ENCODE measurements at places on chromosomes 5 and 9. TPM values are rescaled to one million over a fixed set of nuclear protein-coding genes. Genes with fewer than 3 reads are reported as not detected.

The TAS2R1 gene
- not detected for total RNA-seq

The OLFML2A gene
- total RNA-seq = 11.4 TPM

The SMIM32 gene
- not detected for total RNA-seq

The MZB1 gene
- 8.6 TPM for total RNA-seq

The IFNK gene
- not detected for total RNA-seq

The PHF24 gene
- total RNA-seq = 0.33 TPM

DNA sequence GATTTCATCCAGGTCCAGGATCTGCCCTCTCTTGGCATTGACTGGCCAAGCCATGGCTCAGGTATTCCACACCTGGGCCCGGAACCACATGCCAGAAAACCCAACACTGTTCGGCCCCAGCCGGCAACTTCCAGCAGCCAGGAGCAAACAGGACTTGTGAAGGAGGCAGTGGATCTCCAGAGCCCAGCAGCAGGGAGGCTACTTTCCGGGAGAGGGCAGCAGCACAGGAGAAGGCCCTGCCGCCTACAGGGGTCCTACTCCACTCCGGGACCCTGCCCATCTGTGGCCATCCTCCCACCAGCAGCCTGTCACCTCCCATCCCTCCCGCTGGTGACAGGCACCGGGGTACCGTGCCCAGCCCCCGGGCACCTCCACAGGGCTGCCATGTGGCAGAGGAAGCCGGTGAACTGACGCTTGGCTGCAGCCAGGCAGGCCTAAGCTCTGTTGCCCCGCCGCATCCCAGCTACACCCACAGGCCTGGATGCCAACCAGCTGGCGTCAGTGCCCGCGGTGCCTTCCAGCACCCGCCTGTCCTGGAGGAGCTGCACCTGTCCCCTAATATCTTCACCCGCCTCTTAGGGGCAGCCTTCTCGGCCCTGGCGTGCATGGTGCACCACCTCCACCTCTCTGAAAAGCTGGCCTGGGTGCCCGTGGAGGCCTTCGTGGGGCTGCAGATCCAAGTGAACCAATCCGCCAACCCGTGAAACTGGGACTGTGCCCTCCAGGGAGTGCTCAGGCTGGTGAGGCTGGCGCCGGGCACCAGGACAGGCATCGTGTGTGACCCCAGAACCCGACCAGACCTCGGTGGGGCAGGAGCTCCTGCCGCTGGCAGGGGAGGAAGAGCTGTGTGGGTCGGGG, 18.9 kb upstream of the SLC30A5 start:
- H3K4me3 ChIP-seq = no peak overlapping the region
- no peak overlapping the region for H3K27ac ChIP-seq
- H3K4me1 ChIP-seq = no peaks in the 10 kb centered on the region
- DNase-seq = no peak

DNA sequence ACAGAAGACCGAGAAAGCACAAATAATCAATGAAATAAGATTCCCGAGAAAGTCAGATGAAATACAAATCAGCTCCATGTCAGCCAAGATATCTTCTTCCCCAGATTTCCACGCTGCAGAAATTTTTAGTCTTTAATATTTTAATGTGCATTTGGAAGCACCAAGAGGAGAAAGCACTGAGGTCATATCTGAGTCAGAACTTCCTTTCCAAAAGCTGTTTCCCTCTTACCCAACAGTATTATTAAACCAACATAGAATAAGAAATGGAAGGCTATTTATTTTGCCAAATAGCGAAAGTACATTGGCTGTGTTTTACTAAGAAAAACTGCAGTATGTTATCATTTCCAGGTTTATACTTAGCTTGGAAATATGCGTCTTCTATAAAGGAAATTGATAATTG, 772.1 kb upstream of the CDH9 start:
- no peak overlapping the region for H3K4me3 ChIP-seq
- H3K27ac ChIP-seq = no peak overlapping the region
- no peak for DNase-seq
- H3K4me1 ChIP-seq = no peaks in the 10 kb centered on the region

- H3K4me3 ChIP-seq = no peak overlapping the region
- H3K4me1 ChIP-seq = no peaks in the 10 kb centered on the region
- DNase-seq = no peak
- H3K27me3 ChIP-seq = no peaks in the 10 kb centered on the region
Observed at GRCh38 chr5:6435356-6435755, 13.3 kb upstream of the UBE2QL1 start.

DNA sequence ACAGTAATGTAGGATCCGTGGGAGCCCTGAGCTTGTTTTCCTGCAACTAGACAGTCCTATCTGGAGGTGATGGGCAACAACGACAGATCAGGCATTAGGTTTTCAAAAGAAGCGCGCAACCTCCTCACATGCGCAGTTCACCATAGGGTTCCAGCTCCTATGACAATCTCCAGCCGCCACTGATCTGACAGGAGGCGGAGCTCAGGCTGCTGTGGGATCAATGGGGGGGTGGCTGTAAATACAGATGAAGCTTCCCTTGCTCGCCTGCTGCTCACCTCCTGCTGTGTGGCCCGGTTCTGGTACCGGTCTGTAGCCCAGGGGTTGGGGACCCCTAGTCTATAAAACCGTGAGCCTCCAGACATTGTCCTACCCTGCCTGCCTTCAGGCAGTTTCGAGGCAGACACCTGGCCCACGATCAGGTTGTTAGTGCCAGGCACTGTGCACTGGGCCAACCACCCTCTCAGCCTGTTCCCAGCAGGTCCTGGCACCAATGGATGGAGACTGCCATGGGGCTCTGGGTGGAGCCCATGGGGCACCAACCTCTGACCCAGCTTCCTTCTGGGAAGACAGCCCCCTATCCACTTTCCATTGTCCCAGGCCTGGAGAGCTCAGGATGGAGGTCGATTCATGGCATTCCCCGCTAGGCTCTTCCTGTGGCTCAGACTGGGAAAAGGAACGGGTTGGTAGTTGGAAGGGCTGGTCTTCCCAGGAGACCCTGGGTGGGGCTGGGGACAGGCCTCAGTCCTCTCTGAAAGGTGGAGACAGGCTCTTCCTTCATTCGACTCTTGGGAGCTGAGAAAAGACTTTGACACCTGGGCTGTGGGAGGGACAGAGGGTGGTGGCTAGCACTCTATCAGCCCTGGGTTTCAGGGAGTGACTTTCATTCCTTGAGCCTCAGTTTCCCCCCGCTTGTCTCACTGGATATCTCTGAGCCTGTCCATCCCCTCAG, 1.7 kb downstream of the ENDOG start:
- no peak for DNase-seq
- peaks cover 5% of the 10 kb centered on the region for H3K4me1 ChIP-seq
- H3K27ac ChIP-seq = no peak overlapping the region
- no peak overlapping the region for H3K4me3 ChIP-seq
- no peaks in the 10 kb centered on the region for H3K27me3 ChIP-seq

- no peak overlapping the region for H3K4me3 ChIP-seq
- no peaks in the 10 kb centered on the region for H3K4me1 ChIP-seq
- no peak overlapping the region for H3K27ac ChIP-seq
- no peak for DNase-seq
- no peaks in the 10 kb centered on the region for H3K27me3 ChIP-seq
Observed at GRCh38 chr5:154723740-154724505, 31.3 kb upstream of the LARP1 start.

GRCh38 chr5:65566505-65566904, 3.4 kb downstream of the PPWD1 start:
- H3K27me3 ChIP-seq = no peaks in the 10 kb centered on the region
- no peak overlapping the region for H3K4me3 ChIP-seq
- H3K4me1 ChIP-seq = peaks cover 3% of the 10 kb centered on the region
- DNase-seq = no peak

DNA sequence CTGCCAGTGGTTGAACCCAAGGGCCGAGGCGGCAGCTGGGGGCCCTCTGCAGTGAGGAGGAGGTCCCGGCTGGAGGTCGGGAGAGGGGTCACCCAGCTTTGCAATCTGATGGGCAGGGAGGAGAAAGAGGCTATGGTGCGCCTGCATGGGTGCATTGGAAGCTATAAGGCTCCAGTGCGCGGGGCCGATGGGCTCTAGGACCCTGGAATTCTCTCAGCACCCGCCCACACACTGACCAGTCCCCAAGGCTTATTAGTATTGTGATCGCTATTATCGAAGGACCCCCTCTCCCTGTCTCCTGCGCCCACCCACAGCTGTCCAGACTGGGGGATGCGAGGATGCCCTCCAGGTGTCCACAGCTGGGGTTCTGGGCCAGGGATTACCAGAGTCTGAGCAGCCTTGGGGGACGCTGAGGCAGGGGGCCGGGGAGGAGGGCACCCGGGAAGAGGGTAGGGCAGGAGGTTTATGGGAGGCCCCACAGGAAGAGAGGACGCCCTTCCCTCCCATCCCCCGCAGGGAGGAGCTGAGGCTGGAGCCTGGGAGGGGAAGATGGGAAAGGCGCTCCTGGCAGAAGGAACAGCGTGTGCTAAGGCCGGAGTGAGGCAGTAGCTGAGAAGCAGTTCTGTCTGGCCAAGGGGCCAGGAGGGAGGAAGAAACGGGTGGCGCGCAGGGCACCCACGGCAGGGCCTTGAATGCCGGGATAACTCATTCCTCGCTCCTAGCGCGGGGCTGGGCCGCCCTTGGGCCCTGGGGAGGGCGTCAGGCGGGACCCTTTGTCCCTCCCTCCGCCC, 24.2 kb downstream of the C9orf50 start:
- H3K4me1 ChIP-seq = peaks cover 10% of the 10 kb centered on the region
- peak overlapping the region; percentile 94 for H3K27ac ChIP-seq
- peak; percentile 47 for DNase-seq

- no peak for DNase-seq
- no peaks in the 10 kb centered on the region for H3K27me3 ChIP-seq
- H3K27ac ChIP-seq = no peak overlapping the region
Observed at GRCh38 chr9:22206833-22207232, 197.7 kb upstream of the CDKN2B start.

GRCh38 chr5:143131972-143132371, 271.5 kb downstream of the NR3C1 start:
- H3K36me3 ChIP-seq = no peaks in the 10 kb centered on the region
- no peak overlapping the region for H3K27ac ChIP-seq
- no peaks in the 10 kb centered on the region for H3K27me3 ChIP-seq
- H3K4me3 ChIP-seq = no peak overlapping the region
- no peaks in the 10 kb centered on the region for H3K4me1 ChIP-seq
